ENCODE measurements at places on chromosomes 2 and 18. TPM values are rescaled to one million over a fixed set of nuclear protein-coding genes. Genes with fewer than 3 reads are reported as not detected.
A peak's percentile ranks its signal among the peaks of the same experiment; 100 is the strongest.

- no peak for DNase-seq
Measured at GRCh38 chr18:31619291-31619690, 27.6 kb downstream of the TTR start.

GRCh38 chr2:37871456-37872191 is 53.5 kb upstream of the RMDN2 start:
- peak; percentile 97 for DNase-seq

DNA sequence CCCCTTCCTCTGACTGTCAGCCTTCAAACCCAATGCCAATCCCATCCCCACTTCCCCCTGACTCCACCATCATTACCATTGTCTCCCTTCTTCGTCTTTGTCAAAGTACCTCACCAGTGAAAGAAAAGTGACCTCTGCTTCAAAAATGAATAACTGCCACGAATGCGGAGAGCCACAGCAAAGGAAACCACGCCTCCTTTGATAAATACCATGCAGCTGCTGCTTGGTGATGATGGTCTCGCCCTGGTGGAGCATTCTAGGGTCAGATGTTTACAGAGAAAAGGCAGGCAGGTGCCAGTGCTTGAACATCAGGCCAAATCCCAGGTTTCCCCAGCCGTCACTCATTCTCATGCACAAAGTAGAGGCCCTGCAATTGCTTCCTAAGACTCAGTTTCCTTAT is 162.2 kb downstream of the BCL11A start:
- DNase-seq = no peak

DNA sequence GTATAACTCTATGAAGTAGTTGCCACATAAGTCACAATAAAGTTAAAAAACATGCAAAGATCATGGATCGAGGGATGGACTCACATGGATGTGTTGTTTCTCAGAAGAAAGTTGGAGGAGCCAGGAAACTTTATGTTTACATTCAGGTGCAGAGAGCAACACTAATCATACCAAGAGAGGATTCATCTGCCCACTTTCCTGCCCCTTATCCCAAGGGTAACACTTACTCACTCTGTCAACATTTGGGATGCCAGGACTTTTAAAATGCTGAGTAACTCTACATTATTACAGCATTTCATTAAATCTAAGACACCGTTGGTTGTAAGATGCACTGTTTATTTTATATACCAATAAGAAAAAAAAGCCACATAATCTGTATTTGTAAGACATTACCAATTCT is 170.4 kb downstream of the KCNE4 start:
- peak; percentile 41 for DNase-seq

DNA sequence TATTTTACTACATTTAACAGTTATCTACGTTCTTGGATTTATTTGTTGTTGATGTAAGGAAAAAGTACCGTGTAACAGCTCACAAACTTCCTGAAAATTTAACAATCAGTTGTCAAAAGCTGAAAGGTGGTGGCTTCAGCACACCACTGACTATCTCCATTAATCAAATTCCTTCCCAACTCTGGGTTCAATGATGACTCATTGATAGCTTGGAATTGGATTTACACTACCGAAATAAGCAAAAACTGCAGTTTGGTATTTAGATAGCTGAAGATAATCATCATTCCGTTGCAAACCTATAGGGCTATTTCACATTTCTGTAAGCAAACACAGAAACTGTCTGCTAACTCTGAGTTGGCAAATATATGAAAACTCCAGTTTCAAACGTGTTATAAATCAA is 322.3 kb upstream of the TFPI start:
- no peak for DNase-seq

- no peak for DNase-seq
Measured at GRCh38 chr2:233419602-233420391, 65.5 kb downstream of the DGKD start.

GRCh38 chr2:64142741-64143168 is 1.5 kb downstream of the PELI1 start:
- DNase-seq = peak; percentile 20

DNA sequence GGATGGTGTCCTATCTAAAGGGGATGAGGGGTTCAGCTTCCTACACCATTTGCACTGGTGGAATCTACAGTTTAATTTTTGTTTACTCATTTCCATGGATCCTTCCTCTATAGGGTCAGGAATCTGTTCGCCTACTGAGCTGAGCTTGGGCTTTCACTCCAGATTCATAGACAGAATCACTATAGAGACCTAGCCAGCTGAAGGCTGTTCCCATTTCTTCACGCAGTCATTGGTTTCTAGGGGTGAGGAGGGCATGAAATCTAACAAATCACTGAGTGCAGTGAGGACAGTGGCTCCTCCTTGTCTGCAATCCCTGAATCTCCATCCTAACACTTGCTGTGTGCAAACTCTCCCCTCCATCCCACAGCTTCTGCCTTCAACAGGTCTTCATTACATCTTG is 578.5 kb downstream of the TSN start:
- DNase-seq = no peak

DNA sequence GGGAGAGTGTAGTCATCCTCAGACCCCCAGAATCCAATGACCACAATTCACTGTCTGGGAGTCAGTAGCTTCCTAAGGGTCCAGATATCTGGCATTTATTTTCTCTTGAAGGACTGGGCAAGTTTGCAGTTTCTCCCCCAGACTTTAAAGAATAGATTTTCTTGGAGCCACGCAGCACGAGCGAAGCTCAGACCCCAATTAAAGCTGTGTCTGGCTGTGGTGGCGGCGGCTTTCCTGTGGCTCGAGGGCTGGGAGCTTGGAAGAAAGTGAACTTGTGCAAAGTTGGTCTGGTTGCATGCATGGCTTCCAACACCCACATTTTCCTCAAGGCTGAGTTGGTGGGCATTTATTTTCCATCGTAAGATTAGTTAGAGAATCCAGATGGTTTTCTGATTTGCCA is 105.0 kb downstream of the ACKR3 start:
- no peak for DNase-seq

- peak; percentile 77 for DNase-seq
Measured at GRCh38 chr2:65431421-65432226, 775 bp downstream of the SPRED2 start.

GRCh38 chr2:141906678-141907077 is 224.1 kb downstream of the LRP1B start:
- no peak for DNase-seq

GRCh38 chr2:2876331-2877221 is 501.0 kb downstream of the EIPR1 start:
- no peak for DNase-seq

- DNase-seq = peak; percentile 88
Measured at GRCh38 chr2:218882866-218883366, 2.3 kb downstream of the WNT10A start.

DNA sequence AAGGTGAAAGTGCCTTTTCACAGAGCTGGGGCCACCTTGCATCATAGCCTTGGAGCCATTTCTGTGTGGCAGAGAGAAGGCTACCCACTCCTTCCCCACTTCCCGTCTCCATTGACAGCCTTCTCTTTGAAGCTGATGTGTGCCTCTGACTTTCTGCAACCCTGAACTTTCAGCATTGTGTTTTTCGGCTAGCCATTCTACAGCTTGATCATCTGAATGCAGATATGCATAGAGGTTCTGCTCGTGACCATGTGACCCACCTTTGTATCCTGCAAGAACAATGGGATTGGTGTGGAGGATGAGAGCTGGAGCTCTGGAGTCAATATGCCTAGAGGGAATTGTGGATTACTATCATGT is 69.1 kb upstream of the KCNE4 start:
- no peak for DNase-seq

DNA sequence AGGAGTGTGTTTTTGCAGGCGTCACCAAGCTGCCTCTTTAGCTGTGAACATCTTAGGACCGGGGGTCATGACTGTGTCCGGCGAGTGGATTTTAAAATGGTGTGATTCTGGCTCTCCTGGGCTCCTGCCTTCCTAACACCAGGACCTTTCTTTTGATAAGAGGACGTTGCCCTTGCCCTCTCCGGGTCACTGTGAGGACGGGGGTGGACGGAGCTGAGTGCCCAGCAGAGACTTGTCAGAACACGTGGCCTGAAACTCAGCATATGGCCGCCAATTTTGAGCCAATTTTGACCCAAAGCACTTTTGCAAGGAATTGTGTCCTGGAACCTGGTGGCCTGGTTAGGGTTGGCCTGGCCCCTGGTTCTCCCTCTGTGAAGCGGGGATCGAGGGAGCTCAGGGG is 40.2 kb downstream of the RTP5 start:
- DNase-seq = no peak

- no peak for DNase-seq
Measured at GRCh38 chr18:4351005-4351404, 104.1 kb downstream of the DLGAP1 start.

DNA sequence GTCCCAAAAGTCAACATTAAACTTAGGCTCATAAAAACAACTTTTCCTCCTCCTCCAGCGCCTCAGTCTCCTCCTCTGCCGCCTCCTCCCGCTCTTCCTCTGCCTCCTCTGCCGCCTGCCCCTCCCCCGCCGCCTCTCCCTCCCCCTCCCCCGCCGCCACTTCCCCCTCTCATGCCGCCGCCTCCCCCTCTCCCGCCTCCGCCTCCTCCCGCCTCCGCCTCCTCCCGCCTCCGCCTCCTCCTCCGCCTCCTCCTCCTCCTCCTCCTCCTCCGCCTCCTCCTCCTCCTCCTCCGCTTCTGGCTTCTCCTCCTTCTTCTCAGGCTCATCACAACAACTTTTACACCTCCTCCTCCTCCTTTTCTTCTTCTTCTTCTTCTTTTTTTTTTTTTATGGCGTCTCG is 599.9 kb downstream of the TMEM182 start:
- no peak for DNase-seq

DNA sequence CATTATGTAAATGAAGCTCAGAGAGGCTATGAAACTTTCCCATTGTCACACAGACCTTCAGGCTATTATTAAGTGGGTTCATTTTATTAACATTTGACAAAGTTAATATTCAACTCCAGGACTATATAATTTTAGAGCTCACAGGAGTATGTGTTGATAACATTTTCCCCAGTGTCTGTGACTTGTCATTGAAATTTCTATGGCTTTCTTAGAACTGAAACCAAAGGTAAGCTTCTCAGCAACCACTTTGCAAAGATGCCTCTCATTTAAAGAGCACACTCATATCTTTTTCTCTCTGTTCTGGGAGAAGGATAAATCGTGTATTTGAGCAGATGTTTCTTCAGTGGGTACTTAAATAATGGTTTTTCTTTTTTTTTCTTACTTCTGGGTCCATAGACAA is 61.8 kb upstream of the LHCGR start:
- no peak for DNase-seq

GRCh38 chr2:153311432-153311831 is 167.1 kb downstream of the RPRM start:
- no peak for DNase-seq

DNA sequence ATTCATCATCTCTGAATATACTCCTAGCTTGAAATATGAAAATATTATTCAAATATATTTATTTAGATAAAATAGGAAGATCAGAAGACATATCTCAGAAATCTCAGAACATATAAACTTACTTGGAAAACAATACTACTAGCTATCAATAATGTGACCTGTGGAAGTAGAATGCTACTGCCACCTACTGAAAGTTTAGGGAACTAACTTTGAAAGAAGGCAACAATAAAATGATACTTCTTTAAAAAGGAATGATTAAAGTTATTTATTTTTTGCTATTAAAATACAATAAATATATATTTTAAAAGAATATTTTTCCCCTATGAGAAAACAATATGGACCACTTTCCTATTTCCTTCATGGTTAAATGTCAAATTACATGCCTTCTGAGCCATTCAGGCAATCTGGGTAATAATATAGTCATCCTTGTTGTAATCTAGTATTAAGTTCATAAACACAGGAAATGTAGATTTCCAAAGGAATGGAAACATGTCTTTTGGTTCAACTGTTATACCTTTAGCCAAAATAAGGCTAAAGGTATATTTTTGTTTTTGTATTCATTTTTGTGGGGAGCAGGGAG is 26.0 kb downstream of the ACADL start:
- peak; percentile 49 for DNase-seq

DNA sequence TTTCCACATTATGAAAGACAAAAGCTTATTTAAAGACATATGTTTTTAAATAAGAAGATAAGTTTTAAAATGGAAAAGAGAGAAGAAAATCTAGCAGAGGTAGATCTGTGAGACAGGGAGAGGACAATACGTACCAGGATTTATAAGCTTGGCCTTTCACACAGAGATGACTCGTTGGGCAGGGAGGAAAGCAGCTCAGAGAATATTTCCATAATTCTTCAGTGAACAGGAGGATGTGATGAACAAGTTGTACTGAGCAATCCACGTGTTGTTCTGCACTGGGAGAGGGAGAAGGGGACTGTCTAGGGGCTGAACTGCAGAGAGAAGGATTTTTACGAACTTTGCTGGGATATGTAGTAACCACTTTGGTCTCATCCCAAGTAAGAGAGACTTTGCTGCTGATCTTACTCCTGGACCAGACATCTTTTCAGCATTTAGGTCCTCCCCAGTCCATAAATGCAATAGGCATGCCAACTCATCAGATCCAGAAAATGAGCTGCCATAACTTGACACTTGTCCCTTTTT is 162.5 kb upstream of the SETBP1 start:
- DNase-seq = peak; percentile 44

DNA sequence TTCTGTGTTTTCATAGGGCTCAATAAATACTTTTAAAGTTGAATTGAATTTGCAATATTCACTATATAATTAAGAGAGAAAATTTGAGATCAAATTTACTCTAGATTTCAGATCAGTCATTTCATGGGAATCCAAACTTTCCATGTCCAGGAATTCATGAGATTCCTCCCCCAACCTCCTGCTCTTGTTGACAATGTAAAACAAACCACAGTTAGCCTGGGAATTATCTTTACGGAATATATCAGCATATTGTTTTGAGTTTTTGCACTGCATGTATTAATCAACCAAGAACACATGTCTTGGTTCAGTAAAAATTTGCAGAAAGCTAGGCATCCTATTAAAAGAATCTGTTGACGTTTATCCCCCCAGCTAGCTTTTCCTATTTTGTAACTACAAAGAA is 42.3 kb downstream of the CYP1B1 start:
- no peak for DNase-seq

GRCh38 chr2:25369439-25369838 is 27.7 kb upstream of the DNMT3A start:
- DNase-seq = no peak

DNA sequence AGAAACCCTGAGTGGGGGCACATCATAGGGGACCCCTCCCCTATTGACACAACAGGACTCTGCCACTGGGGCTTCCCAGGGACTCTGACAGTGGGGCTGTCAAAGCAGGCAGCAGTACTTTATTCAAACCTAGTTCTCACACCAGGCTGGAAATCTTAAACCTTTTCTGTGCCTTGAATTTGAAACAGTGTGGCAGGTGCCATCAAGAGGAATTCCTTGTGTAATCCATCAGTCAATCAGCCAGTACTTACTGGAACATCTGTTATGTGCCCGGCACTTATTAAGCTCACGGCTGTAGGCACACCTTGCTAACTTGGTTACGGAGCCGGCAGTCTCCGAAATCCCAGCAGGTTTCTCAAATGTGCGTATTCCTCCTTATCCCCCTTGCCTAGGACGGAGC is 12.0 kb downstream of the GLI2 start:
- no peak for DNase-seq

GRCh38 chr2:46703588-46703987 is 212.0 kb downstream of the MCFD2 start:
- DNase-seq = peak; percentile 23

Gene CREG2
- under 0.01 TPM for total RNA-seq

Gene SAG
- total RNA-seq = not detected

Gene UGT1A10
- total RNA-seq = not detected

Gene UPP2
- total RNA-seq = not detected

Gene TBR1
- total RNA-seq = 0.97 TPM

Gene DES
- 0.51 TPM for total RNA-seq

Gene CEP192
- total RNA-seq = 21.5 TPM

Gene NEMP2
- total RNA-seq = 1.0 TPM

Gene SCG2
- 0.25 TPM for total RNA-seq
